Caco-2 (cell line): ENCODE measurements at places on chromosomes 11 and 22. TPM values are rescaled to one million over a fixed set of nuclear protein-coding genes. Genes with fewer than 3 reads are reported as not detected.

DNA sequence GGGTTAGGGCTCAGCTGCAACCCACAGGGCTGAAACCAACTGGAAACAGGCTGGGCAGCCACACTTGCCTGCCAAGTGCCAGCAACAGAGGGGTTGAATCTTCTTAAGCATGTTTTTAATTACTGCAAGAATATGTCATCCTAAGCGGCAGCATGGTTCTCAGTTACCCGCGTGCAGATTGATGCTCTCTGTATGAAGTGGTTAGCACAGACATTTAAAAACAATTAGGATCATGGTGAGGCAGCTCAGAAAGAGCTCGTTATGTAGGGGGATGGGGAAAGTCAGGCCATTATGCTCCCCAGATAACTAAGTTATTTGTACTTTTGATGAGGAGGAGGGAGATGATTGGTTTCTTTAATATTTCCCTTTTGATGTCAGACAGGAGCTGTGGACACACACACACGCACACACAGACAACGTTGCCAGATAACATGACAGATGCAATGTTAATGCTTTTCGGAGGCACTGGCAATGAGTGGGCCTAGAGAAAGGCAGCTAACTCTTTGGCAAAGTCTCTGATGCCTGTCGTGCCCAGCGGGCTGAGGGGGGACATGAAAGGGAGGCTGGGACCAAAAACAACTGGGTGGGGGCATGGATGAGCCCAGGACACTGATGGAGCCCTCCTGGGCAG, 389.7 kb downstream of the NXPE2 start:
- no peak for DNase-seq

The LYVE1 gene
- total RNA-seq, result not detected in 2 replicates

DNA sequence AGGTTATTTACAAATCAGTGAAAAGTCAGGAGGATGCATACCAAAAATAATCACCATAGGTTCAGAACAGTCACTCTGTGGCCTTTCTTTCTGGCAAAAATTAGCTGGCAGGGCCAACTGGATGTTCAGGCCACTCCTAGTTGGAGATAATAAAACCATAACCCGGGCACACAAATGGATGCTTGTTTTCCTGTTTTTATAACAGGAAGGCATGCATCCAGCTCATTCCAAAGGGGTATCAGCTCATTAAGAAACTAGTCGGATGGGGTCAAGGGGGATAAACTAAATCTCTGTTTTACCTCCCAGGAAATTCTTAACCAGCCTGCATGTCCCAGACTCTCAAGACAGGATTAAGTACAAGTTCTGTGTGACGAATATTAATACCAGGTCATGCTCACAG, 81.0 kb downstream of the FBXO7 start:
- no peak for DNase-seq

DNA sequence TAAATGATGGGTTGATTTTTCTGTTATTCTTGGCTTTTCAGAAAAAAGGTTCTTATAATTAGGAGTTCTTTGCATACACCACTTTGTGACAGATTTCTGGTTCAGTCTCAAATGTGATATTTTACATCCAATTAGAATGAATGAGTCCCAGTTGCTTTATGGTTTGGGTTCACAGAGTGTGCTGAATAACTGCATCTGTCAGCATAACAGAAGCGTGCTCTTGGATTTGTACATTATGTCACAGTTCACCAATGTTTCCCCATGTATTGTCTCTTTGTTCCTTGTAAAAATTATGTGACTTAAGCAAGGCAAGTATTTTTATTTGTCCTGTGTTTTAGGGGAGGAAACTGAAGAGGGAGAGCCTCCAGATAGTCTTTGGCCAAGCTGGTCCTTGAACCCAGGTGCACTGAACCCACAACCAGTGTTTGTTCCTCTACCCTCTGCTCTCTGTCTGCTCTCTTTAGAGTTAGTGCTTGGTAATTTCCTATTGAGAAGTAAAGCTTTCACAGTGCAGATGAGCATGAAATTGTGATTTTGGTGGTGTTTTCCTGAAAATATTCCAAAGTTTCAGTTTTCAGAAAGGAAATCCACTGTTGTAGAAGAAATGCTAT, 107.5 kb downstream of the TBC1D22A start:
- no peak for DNase-seq
